ENCODE measurements at places on chromosomes 3 and 15.

DNA sequence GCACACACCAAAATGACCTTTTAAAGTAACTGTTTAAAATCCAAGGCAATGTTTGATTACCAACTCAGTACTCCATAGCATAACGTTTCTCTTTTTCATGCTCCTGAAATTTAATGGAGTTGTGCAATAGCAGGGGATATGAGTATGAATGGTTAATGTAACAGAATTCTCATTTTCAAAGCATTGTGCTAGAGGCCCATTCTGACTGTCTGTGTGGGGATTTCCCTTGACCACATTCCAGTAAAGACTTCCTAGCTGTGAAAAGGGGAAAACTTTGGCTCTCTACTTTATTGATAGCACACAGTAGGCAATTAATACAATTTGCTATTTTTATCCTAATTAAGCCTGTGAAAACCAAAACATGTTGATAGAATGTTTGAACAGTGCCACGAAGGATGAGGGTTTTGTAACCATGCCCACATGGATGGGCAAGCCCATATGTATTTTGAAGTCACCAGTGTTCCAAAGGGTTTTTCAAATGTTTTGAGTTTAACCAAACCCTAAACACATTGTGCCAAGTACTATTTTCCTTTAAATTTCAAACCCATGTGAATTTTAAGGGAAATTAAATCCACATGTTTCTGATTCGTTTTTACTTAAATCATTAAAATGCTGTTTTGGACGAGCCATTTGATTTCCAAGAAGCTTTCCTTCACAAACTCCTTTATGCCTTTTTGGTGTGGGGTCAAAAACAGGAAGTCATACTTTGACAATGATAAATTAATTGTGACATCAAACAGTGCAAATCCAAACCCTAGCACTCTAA, 261.2 kb downstream of the SHOX2 start:
- DNase-seq, result peak; percentile 10

DNA sequence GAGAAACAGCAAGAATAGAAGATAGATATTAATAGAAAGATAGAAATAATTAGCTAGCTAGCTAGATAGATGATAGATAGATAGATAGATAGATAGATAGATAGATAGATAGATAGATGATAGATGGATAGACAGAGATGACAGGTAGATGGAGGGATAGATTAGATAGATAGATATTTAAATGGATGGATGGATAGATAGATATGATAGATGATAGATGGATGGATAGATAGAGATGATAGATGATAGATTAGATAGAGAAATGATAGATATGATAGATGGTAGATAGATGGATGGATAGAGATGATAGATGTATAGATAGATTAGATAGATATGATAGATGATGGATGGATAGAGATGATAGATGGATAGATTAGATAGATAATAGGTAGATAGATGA, 8.3 kb upstream of the ATP10A start:
- DNase-seq, result no peak

DNA sequence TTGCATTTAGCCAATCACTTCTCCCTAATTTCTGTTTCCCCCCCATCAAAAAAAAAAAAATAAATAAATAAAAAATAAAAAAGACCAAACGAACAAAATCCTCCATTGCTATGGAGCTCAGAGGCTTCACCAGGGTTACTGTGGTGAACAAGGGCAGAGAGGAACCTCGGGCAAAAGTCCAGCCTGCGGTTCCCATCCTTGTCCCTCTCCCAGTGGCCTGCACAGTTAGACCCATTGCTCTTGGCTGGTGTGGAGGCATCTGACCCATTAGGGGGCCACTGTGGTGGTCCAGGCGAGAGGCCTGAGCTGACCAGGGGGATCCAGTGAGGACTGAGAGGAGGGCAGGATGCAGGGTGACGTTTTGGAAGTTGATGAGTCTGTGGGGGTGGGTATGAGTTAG, 18.8 kb downstream of the CORO2B start:
- DNase-seq, result no peak

GRCh38 chr3:126980266-126980811, 2.6 kb upstream of the PLXNA1 start:
- DNase-seq, result no peak

GRCh38 chr15:73914145-73914544, 12.1 kb upstream of the LOXL1 start:
- DNase-seq, result no peak

DNA sequence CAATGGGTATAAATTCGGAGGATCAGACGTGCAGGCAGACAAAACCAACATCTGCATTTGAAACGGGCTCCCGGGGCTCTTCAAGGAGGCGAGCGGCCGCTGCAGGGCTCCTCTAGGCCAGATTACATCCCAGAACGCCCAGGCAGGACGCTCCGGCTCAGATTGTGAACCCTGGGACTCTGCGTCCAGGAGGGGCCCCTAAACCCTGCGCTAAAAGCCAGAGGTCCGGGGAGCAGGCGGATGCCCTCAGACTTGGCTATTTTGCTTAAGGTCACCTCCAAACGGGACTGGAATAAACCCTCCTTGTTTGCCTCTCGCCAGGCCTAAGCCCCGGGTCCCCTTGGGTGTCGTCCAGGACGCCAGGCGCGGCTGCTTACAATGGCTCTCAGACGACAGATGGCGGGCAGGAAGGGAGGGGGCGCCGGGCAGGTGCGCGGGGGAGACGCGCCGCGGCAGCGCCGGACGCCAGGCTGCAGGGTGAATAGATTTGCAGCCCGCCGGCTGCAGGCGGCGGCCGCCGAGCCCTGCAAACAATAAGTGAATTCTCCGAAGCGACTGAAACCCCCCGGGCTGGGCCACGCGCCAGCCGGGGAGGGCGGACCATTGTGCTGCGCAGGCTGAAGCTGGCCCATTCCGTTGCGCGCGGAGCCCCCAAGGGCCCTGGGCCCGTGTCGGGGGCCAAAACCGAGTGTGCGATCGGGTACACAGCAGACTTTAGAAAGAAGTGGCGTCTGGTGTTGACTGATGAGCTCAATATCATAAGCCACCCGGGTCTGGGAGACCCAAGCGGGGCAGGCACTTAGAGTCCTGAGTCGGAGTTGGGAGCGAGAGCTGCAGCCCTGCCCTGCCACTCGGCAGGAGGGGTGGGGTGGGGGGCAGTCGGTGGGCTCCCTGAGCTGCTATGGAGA, 32.3 kb upstream of the AMOTL2 start:
- no peak for DNase-seq

GRCh38 chr15:31471731-31472430, 145.2 kb downstream of the KLF13 start:
- DNase-seq, result peak; percentile 75

- no peak for DNase-seq
Observed at GRCh38 chr3:32399030-32399620, 7.5 kb downstream of the CMTM7 start.

DNA sequence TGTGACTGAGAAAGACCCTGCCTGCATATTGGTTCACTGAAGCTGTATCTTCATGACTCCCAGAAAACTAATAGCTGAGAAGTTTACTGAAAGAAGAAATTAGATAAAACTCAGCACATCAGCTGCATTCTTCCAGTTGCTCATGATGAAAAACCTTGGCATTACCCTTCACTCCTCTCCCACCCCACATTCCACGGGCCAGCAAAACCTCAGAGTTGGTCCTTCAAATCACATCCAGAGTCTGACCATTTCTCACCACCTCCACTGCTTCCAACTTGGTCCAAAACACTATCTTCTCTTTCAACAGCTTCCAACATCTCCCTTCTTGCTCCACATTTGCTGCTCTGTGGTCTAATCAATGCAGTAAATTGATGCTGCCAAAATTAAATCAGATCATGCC, 97.1 kb downstream of the CD47 start:
- no peak for DNase-seq

DNA sequence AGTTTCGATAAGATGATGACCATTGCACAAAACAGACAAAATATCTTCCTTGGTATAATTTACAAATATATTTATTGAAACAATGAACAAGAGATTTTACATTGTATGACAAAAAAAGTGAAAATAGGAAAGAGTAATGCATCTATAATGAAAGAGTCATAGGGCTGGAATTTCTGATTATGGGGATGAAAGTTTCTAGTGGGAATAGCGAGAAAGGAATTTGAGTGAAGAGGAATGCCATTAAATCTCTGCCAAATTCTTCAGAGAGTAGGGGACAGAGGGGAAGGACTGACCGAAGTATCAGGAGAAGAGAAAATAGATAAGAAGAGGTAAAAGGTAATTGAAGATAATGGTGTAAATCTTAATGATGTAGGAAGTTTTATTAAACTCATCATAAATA, 125.4 kb downstream of the VGLL3 start:
- no peak for DNase-seq

- DNase-seq, result no peak
Observed at GRCh38 chr15:100536733-100537132, 8.0 kb upstream of the CERS3 start.

GRCh38 chr3:63309768-63310167, 31.7 kb downstream of the SYNPR start:
- no peak for DNase-seq

DNA sequence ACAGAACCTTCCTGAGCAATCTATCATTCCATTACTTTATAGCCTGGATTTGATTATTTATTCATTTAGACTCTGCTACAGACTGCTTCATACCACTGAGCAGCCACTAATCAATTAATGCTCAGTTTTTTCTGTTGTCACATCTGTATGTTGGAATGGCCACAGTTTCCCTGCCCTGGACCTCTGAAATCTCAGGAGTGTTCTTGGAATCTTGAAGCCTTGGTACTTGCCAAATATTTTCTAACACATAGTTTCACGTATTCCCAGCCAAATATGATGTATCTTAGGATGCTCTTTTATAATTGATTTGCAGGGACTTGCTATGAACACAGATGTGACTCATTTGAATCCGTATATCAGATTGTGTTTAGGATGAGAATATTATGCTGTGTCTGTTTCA, 225.8 kb downstream of the TAFA4 start:
- DNase-seq, result no peak

DNA sequence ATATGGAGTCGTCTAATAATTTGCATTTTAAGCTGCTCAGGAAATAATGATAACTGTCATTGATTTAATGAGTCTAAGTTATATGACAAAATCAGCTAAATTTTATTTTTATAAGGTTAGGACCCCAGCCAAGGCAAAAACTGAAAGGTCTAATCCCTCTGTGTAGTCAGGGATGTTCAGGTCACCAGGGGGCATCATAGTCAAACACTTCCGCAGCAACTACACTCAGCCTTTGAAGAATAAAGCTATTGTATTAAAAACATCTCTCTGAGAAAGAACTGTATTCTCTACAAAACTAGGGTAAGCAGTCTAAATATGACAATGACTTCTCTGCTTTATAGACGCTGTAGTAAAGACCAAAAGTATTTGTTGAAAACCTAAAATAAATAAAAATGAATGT, 15.0 kb downstream of the INTS14 start:
- no peak for DNase-seq

DNA sequence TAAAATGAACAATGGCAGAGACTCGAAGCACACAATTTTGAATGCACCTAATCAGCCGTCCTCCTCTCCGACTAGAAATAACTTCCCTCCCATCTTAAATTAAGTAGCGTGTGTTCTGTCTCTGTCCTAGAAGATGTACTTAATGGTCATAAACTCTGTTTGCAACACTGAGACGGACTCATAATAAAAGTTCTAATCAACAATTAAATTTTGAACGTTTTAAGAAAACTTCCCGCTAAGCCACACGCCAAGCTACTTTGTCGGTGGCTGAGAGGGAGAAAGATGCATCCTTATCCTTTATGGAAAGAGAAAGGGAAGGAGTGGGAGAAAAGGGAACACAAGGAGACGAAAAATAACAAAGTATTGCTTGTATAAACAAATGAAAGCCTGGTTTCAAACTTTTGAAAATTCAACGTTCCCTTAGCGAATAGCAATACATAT, 989 bp downstream of the GNB4 start:
- DNase-seq, result no peak

DNA sequence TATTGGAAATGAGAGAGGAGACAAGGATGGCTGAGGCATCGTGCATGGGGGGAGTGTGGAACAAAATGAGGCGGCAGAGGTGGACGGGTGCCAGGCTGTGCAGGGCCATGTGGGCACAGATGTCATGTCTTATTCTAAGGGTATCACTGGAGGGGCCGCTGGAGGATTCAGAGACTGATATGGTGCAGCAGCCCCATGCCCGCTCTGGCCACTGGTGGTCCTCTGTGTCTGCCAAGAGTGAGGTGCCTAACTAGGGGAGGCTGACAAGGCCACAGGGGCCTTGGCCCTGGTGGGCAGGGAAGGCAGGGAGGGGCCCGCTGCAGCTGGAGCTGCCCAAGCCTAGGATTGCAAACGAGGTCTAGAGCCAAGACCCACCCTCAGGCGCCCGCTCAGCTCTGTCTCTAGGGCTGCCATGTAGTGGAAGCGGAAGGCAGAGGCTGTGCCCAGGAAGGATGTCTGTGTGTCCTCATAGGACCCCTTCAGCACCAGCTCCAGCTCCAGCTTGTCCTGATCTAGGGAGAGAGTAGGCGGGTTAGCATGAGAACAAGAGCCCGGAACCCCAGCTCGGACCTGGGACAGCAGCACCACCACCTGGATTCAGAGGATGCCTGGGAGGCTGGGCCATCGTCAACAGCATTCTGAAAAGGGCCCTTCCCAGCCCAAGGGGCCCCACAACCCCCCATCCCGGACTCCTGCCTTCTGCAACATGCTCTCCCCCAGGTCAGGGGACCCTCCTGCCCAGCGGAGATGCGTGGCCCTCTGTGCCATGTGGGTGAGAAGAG, 11.3 kb downstream of the PLA2G4D start:
- no peak for DNase-seq

- DNase-seq, result no peak
Observed at GRCh38 chr15:78540871-78541743, 863 bp downstream of the PSMA4 start.

DNA sequence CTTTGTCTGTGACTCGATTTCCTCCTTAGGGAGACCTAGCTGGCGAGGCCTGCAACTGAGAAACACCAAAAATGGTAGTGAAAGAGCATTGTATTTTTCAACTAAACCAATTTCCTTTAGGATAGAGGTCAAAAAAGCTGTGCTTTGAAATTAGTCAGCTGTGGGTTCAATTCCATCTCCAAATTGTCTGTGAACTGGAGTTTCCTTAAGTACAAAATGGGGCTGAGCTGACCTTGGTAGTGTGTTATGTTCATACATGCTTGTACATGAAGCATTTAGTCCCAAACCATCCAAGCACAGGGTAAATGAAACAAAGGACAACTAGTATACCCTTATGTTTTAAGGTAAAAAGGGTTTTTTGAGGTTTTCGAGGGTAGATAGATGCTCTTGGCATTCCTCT, 99.3 kb downstream of the RARB start:
- DNase-seq, result no peak

- DNase-seq, result no peak
Observed at GRCh38 chr3:2041931-2042330, 56.7 kb upstream of the CNTN4 start.

- DNase-seq, result no peak
Observed at GRCh38 chr3:51471775-51472652, 27.8 kb downstream of the DCAF1 start.

- peak; percentile 63 for DNase-seq
Observed at GRCh38 chr3:143536817-143537535, 311.3 kb downstream of the SLC9A9 start.

DNA sequence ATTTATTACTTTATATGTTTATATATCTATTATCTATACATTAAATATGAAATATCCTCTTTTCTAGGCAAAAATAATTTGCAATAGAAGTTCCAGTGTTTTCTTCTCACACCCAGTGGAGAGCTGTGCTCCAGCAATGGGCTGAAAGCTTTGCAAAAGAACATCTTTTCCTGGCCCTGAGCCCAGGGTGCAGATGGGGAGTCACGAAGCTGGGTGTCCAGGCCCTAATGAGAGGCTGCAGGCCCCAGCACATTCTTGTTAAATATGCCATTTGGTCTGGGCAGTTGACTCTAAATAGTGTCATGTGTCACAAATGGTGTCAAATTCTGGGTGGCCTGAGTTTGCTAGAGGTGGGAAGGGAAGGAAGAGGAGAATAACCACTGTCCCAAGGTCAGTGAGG, 5.7 kb downstream of the NTRK3 start:
- no peak for DNase-seq

Data from AG09309 (cell line).